Fibroblast of skin of right biceps (primary cell): ENCODE measurements at places on chromosomes 5 and 9.

- DNase-seq: no peak
Measured at GRCh38 chr5:25713259-25713658, 1068.5 kb upstream of the CDH10 start.

GRCh38 chr5:153618307-153618706 is 127.8 kb downstream of the GRIA1 start:
- DNase-seq: no peak

DNA sequence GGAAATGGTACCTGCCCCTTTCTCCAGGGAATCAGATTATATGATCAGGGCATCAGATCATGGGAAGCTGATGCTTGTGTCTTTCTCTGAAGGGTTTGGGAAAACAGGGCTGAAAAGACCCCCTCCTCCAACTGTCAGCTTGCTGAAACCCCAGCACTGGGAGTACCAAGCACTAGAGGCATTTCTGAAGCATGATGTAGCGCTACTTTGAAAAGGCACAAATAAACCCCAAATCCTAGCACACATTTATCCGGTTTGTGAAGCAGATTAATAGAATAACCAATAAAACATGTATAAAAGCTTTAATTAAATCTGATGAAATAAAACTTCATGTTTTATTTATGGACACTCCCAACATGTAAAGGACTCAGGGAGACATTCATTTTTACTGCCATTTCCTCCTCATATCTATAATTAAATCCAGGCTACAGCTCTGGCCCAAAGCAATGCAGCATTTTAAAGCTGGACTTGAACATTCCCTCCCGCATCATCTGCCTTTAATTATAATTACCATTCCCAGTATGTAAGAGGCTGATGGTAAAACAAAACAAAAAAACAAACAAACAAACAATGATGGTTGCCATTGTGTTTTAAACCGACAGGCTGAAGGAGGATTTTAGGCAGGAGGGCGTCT is 298.2 kb upstream of the RFX3 start:
- peak; percentile 74 for DNase-seq

DNA sequence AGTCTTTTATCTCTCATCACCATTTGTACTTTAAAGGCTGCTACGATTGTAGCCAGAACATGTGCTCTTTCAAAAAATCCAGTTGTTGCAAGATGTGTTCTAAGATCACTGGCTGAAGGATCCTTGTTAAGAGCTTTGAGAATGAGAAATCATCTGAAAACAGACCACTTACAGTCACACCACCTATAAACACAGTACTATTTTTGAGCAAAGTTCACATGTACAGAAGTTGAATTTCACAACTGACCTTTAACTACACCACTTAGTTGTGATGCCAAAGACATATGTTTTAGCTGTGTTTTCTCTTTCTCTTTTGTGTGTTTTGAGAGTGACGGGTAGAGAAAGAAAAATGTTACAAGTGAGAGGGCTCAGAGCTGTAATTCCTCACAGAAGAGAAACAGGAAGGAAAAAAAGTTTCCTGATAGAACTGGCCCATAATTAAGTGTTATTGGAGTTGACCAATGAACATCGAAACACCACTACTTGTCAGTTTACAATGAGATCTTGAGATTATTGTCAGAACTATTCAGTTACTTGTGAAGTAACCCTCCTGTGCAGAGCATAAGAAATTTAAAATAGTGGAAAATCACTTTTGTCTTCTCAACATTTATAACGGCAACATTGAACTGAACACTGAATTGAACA is 245.4 kb downstream of the MLLT3 start:
- no peak for DNase-seq

DNA sequence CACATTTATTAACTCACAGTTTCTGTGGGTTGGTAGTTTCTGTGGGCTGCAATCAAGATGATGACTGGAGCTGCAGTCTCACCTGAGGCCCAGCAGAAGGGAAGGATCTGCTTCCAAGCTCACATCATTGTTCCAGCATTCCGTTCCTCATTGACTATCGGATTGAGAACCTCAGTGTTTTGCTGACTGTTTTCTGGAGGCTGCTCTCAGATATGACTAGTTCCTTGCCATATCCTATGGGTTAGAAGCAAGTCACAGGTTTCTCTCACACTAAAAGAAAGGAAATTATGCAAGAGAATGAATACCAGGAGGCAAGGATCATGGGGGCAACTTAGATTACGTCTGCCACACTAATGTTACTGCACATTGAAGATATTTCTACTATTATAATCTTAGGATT is 6.3 kb upstream of the ERAP1 start:
- no peak for DNase-seq

DNA sequence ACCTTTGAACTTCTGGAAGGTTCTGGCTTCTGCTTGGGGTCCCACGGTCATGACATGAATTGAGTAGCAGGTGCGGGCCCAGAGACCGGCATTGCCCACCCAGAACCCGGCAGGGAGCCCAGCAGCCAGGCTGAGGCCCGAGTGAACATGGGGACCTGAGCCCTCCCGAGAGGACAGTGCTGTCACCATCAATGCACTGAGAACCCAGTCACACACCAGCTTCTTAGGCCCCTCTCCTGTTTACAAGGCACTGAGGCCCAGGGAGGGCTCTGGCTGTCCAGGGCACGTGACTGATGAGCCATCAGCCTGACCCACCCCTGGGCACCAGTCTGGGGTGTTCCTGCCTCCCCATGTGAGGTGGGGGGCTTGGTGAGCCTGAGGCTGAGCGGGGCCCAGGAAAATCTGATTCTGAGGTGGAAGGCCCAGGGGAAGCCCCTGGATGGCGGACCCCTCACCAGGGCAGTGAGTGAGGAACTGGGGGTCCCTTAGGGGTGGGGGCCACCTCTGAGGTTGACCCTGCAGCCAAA is 60.3 kb upstream of the RNU6ATAC start:
- no peak for DNase-seq

GRCh38 chr5:93431250-93431649 is 149.8 kb downstream of the NR2F1-AS1 start:
- peak; percentile 28 for DNase-seq

DNA sequence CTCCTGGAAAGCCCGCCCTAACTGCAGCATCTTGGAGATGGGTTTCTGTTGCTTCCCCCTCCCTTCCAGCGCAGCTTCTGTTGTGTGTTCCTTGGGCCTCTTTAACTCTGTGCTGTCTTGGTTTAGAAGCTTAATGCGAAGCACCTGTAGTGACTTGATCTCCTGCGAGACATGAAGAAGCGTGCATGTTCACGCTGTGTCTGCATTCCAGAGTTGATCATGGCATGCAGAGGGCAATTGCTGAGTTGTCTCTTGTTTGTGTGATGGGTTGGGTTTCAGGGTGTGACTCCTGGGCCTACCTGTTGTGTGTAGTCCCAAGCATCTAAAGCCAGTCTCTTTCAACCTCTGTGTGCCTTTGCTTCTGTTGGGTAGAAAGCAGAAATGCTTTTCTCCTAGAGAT is 155.6 kb downstream of the SMARCA2 start:
- no peak for DNase-seq

GRCh38 chr5:125528881-125529280 is 782.4 kb upstream of the ZNF608 start:
- DNase-seq: no peak

GRCh38 chr9:16515207-16515606 is 355.3 kb downstream of the BNC2 start:
- peak; percentile 42 for DNase-seq

- peak; percentile 74 for DNase-seq
Measured at GRCh38 chr9:110602281-110602680, 22.7 kb upstream of the SVEP1 start.

GRCh38 chr5:140591747-140592372 is 27.2 kb downstream of the SLC35A4 start:
- DNase-seq: peak; percentile 54

GRCh38 chr9:114385397-114386181 is 2.2 kb downstream of the AKNA start:
- peak; percentile 91 for DNase-seq

DNA sequence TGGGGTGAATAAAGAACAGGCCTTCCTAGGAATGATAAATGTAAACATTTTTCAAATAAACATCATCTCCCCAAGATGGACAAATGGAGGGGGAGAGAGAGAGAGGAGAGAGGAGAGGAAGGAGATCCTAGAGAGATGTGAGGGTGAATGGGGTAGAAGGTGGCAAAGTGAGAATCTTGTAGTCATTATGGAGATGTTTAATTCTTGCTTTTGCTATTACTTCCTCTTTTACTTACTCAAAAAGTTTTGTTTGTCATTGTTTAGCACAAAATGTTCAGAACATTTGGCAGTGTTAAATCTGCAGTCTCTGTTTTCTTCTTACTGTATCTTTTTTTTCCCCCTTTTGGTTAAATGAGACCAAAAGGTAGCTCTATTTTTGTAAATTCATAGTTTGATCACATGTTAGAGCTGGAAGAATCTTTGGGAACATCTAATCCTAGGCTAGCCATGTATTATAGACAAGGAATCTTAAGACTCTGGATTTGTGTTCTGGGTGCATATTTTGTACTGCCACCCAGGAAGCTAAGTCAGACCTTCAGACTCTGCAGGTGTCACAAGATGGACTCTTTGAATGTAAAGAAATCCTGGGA is 266.1 kb downstream of the NTRK2 start:
- DNase-seq: no peak

DNA sequence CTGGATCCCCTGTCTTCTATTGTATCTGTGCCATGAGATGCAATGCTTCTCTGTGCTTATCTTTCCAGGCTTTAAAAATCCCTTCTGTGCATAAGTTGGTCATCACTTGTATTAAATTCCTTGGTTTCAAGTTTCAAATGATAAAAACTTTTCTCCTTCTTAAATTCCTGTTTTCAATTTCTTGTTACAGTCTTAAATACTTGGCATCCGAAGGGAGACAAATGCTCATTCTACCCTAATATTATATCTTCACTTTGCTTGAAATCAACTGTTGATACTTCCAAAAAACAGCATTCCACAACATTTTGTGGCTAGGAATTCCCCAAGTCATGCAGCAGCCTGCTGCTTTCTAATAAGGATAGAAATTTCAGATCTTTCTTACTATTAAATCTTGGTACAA is 413.2 kb upstream of the ACTBL2 start:
- DNase-seq: peak; percentile 49

GRCh38 chr9:131500377-131500776 is 2.3 kb upstream of the POMT1 start:
- no peak for DNase-seq

DNA sequence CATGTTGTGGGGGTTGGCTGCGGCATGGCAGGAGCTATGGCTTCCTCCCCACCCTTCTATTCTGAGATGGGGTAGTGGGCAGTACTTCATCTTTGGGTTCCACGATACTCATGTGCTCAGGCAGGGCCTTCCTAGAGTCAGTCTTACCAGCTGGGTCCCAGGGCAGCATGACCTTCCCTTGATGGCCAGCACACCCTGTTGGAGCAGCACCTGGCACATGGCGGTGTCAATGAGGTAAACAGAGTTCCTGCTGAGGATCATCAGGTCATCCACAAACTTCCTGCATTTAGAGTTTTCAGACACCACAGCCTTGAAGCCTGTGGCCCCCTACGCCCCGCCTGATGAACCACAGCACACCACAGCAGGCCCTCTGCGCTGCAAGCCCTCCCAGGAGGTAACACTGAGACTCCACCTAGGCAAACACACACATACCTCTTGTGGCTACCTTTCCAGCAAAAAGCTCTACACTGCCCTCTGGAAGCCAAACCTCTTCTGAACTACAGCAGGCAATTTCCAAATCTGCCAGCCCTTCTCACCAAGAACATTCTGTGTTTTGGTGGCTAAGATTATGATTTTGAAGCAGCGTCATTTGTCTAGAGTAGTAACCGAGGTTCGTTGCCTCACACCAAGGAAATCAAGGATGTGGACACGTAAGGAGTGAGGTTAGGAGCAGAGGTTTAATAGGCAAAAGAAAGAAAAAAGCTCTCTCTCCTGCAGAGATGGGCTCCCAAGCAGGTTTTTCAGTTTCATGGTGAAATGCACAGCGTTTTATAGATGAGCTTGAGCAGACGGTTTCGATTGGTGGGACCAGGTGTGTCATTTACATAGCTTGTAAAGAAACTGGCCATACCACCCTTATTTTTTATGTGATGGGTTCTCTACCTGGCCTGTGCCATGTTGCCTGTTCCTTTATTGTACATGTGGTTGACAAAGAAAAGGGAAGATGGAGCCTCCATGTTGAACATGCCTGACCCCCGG is 20.3 kb upstream of the TMEM174 start:
- DNase-seq: no peak

- DNase-seq: peak; percentile 86
Measured at GRCh38 chr5:111223787-111224560, at the start of gene CAMK4. Gene CAMK4, plus strand, starts transcription at chr5:111224384. Its CDS starts 100 bp downstream, at chr5:111224484.

GRCh38 chr9:87642330-87643106 is 83.4 kb upstream of the CTSL start:
- no peak for DNase-seq

- no peak for DNase-seq
Measured at GRCh38 chr5:41048986-41049385, 22.2 kb downstream of the MROH2B start.

DNA sequence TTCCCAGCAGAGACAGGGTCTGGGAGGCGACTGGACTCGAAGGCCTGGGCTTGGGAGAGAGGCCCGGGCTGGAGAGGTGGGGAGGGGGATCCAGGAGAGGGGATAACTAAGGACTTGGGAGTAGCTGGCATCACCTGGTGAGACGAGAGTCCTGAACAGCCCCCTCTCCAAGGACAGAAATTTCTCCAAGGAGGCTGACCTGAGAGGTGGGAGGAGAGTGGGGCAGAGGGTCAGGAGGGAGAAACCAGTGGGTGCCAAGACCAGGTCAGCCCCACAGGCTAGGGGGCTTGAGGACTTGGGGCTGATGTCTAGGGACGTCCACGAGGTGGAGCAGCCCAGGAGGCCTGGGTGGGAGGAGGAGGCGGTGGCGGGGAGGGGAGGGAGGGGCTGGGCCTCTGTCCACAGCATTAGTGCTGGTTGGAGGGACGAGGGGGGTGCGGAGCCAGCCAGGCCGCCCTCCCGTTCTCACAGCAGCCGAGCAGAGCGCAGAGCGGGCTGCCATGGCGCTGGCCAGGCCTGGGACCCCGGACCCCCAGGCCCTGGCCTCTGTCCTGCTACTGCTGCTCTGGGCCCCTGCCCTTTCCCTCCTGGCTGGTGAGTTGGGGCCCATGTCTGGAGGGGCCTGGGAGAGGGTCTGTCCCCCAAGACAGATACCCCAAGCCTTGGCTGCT is at the start of gene CRB2:
Gene CRB2, plus strand, starts transcription at position 437 of the 671 bp plus-strand sequence. Its CDS starts 64 bp downstream, at position 501.
- DNase-seq: no peak

- DNase-seq: no peak
Measured at GRCh38 chr5:133611357-133612248, 738 bp downstream of the FSTL4 start.

DNA sequence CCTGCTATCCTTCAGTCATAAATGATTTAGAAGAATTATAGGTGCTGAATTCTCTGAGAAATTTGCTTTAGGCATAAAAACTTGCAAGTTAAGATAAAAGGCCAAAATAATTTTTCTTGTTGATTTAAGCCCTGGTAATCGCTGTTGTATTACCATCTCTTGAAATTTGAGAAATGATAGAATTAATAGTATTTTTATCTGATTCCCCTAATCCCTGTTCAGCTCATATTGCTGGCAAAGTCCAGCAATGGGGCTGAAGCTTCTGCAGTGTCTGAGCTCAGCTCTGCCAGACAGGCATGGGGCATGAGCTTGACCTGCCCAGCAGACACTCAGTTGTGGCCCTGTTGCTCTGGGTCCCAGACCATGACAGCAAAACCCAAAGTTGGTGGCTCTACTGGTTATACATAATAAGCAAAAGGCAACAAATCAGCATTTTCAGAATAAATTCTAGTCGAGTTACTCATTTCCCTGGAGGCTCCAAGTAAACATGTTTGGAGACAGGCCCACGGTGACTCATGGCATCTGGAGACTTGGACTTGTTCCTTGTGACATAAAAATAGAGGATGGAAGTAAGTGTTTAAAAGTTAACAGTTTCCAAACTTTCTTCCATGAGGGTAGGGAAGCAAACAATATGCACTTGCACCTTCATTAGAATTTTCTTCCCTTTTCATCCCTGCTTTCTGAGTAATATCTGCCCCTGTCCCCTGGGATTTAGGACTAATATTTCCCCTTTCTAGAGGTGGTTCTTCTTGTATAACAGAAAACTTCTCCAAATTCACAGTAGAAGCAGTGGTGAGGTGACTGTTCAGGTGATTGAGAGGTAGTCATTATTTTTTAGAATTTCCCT is 60.2 kb upstream of the SLC2A8 start:
- DNase-seq: peak; percentile 97
